ENCODE measurements at places on chromosomes 7 and 10. TPM values are rescaled to one million over a fixed set of nuclear protein-coding genes. Genes with fewer than 3 reads are reported as not detected.
A peak's percentile ranks its signal among the peaks of the same experiment; 100 is the strongest.

GRCh38 chr7:2264158-2264557, 22.1 kb downstream of the NUDT1 start:
- no peak for DNase-seq

- DNase-seq: peak; percentile 27
These were observed 100.1 kb downstream of the HIP1 start for GRCh38 chr7:75638594-75639070.

GRCh38 chr10:11678074-11678793, 63.9 kb upstream of the ECHDC3 start:
- peak; percentile 78 for DNase-seq

DNA sequence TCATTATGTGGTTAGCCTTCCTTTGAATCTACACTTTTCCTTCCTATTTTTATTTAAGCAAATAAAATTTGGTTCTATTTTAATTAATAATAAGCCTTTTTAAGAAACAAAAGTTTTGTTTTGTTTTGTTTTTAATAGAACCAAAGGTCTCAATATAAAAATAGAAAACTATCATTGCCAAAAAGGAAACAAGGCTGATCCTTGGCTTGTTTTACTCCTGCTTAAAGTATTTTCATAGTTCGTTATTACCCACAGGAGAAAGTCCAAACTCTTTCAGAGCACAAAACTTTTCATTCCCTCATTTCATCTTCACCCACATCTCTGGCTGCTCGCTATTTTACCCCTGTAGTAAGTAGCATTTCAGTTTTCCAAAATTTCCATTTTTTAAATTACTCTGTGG, 374.8 kb downstream of the SEMA3D start:
- no peak for DNase-seq

DNA sequence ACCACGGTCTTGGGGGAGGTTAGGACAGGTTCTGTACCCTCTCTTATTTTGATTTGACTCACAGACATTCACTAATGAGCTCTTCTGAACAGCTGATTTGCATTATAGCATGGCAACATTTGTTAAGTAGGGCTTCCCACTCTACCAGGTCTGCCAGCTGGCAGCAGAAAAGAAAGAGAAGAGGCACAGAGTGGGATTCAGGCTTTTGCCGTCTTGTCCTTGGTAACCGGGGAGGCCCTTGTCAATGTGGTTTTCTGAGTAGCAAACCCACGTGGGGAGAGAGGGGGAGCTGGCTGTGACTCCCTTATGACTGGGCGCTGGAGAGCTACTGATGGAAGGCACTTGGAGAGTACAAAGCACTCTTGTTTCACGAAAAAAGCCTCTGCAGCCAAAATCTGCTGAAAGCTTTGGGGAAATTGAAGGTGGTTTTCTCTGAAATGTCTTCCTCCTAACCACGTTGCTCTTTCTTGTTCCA, 355.3 kb upstream of the GALNT17 start:
- DNase-seq: no peak

- peak; percentile 33 for DNase-seq
These were observed 45.8 kb upstream of the CARD11 start for GRCh38 chr7:3089493-3089892.

GRCh38 chr7:149294634-149295480, 32.9 kb downstream of the ZNF783 start:
- DNase-seq: no peak

DNA sequence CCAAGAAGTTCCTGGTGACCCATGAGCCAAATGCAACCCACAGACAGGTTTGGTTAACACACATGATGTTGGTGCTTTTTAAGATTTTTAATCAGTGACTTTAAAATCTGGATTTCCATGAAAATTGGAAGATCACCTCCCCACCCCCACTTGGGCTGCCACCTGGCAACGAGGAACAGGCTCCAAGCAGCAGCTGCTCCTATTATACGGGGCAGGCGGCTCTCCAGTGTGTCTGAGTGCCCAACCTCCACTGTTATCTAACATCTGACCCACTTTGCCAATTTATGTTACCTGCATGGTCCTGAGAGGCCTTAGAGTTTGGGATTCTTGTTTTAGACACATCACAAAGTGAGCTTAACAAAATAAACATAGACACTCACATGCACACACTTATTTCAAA, 56.4 kb downstream of the SGMS1 start:
- DNase-seq: no peak

DNA sequence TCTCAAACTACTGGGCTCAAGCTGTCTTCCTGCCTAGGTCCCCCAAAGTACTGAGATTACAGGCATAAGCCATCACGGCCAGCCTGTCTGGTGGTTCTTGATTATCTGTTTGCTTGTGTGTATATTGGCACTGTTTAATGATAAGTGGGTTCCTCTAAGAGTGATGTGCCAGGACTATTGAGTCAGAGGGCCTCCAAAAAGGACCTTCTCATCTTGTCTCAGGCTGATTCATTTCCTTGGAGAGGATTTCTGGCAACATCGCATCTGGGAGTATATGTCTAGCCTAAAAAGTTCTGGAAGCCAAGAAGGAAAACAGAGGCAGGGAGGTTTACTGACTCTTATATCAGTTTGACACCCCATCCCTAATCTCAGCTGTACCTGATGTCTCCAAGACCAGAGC, 27.1 kb upstream of the AKAP9 start:
- DNase-seq: no peak

Gene CCDC146
- 10.2 TPM for total RNA-seq

Gene PHYH
- total RNA-seq: 9.7 TPM

Gene SSC4D
- total RNA-seq: not detected

Gene SNCG
- not detected for total RNA-seq

Gene ARHGEF5
- total RNA-seq: 7.9 TPM

Data from B cell (primary cell).